ENCODE measurements at places on chromosomes 7 and 10.

- DNase-seq: no peak
Measured at GRCh38 chr10:11886851-11887250, 63.7 kb downstream of the PROSER2 start.

GRCh38 chr7:43586251-43586900 lies 3.5 kb downstream of the STK17A start:
- no peak for DNase-seq

- DNase-seq: no peak
Measured at GRCh38 chr10:98910048-98910447, 325.6 kb downstream of the HPSE2 start.

DNA sequence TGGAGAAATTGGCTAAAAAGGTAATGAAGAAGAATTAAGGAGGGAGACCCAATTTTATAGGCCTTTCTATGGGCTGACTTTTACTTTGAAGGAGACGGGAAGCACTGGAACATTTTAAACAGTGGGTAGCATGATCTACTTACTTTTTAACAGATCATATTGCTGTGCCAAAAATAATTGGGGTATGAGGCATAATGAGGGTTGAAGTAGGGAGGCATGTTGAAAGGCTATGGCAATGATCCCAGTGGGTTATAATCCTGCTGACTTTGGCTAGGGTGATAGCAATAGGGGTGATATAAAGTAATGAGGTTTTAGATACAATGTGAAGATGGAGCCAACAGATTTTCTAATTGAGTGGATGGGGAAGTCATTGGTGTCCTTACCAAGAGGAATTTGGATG lies 73.2 kb downstream of the GPR37 start:
- DNase-seq: no peak

- DNase-seq: no peak
Measured at GRCh38 chr7:16923019-16923418, 41.2 kb upstream of the AGR3 start.

DNA sequence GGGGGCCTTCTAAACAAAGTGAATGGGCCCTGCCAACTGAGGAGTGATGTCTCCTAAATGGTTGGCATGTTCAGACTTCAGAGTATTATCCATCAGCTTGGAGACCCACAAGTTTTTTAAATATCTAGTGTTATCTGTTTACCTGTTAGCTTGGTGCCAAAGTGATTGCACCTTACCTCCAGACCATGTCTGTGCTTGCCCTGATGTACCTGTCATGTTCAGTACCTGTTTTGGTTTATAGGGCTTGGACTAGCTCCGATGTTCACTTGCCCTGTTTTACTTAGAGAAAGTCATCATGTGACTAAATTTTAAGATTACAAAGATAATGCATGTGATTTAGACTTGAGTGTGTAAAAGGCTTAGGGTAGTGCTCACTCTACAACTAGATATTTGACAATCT lies 67.7 kb downstream of the CNNM2 start:
- DNase-seq: no peak

DNA sequence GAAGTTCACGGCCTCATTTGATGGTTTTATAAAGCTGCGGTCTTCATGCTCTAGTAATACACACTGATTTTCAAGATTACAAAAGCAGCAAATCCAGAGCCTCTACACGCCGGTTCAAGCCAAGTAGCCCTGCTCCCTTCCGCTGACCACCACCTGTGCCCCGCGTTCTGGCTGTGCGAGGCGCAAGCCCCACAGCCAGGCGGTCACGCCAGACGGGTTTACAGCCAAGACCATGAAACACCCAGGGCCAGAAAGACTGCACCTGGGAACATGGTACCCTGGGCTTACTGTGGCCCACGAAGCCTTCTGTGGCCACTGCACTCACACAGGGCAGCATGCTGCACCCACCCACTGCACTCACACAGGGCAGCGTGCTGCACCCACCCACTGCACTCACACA lies 33.6 kb downstream of the GPER1 start:
- no peak for DNase-seq

- DNase-seq: no peak
Measured at GRCh38 chr7:43242628-43243255, 130.3 kb downstream of the HECW1 start.

DNA sequence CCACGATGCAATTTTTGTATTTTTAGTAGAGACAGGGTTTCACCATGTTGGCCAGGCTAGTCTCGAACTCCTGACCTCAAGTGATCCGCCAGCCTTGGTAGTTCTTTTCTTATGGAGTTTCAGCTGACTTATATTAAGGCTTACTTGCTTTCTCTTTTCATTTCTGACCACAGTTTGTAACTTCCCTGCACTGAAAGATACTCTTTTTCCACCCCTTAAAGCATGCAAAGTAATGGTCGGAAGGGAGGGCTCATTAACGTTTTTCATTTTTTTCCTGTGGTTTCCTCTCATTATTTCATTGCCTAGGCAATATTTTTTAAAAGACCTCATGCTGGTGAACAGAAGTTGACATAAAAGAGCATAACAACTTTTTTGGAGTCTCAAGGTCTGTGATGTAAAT lies 27.0 kb downstream of the ADRB1 start:
- DNase-seq: no peak

DNA sequence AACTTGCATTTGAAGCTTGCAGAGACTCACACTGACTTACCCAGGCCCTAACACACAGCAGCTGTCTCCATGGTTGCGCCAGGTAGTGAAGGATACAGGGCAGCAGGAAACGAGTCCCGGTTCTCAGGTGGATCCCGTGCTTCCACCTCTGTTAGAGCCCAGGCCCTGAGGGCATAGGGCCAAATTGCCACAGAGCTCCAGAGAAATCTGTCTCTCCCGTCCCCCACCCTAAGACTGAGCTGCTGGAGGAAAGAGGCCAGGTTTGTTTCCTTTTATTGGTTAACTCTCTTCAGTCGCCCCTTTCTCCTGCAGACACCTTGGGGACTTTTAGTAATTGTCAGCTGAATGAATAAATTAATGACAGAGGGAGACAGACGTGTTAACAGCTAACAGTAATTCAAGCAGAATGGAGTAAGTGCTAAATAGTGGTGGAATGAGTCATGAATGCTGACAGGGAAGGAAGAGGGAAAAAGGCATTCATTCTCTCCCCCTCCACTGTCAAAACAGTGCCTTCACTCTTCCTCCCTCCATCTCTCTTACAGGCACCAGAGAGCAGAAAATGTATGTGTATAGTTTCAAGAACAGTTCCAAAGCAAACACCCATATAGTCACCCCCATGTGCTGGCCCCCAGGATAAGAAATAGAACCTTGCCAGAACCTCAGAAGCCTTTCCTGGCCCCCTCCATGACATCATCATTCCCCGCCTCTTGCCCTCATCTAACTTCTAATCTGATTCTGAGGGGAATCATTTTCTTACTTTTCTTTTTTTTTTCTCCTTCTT lies 16.8 kb upstream of the DLG5 start:
- no peak for DNase-seq
